Right lung (tissue), 10 donors: ENCODE measurements at places on chromosomes 12 and 14.

DNA sequence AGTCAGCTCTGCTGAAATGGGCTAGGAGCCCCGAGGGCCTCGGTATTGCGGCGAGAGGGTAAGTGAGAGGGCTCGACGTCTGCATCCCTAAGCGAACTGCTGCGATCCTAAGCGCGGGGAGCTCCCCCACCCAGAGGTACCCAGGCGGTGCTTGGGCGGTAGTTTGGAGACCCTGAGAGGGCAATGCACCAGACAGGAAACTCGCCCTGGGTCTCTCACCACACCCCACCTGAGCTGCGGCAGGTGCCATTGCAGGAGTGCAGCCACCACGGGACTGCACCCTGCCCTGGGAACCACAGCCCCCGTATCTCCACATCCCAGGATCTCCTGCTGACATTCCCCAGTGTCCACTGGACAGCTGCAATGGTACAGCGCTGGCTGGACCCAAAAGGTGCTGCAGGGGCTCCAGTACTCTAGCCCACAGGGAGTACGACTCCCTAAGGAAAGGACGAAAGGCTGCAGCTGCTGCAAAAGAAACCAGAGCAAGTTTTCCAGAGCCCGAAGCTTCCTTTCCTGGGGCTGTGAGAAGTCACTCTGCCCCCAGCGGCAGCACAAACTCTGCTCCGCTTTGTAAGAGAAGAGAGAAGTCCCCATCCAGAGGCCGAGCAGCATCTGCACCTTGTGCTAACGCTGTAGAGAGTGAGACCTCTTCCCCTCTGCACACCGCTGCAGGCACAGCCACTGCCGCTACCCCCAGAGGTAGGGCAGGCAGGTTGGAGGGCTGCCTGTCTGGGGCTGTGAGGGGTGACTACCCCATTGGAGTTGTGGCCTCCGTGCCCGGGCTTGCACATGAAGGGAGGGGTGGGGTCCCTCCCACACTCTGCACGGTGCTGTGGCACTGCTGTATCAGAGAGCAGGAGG is 31.1 kb upstream of the MON2 start:
- peak; percentile 27 for DNase-seq

DNA sequence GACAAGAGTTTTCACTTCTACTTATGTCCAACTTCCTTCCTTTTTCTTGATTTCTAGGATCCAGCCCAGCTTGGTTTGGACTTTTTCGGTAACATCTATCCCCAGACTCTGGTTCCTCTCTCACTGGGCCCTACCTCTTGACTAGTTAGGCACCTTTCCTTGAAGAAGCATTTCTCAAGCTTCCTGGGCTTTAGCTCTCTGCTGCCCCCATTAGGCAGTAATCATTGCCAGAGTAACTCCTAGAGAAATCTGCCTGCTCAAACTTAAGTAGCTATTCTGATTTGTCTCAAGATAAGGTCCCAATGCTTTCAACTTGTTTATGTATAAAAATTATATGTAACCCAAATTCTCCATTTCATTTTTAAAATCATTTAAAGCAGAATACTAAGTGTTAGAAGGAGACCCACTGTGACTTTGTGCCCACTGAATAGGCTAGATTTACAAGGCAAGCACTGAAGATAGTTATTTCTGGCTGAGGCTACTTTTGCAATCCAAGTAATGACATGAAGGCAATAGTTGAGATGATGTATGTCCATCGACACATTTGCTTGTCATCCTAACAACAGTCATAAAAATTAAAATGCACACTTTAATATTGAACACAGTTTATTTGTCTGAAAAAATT is 275.0 kb upstream of the G2E3 start:
- no peak for DNase-seq

GRCh38 chr14:29310757-29311156 is 544.2 kb downstream of the FOXG1 start:
- no peak for DNase-seq

GRCh38 chr12:121753844-121754264 is 39.6 kb downstream of the RHOF start:
- no peak for DNase-seq

- peak; percentile 51 for DNase-seq
Observed at GRCh38 chr14:95319312-95320077, at the start of gene CLMN. Gene CLMN, minus strand, starts transcription at chr14:95319908. Its CDS starts 116 bp downstream, at chr14:95319792.
